ENCODE measurements at places on chromosomes 3 and 15.

GRCh38 chr3:172192830-172193415 lies 153.5 kb downstream of the FNDC3B start:
- DNase-seq: no peak

GRCh38 chr3:13025090-13025489 lies 48.1 kb downstream of the IQSEC1 start:
- peak; percentile 82 for DNase-seq

GRCh38 chr3:75220932-75221331 lies 443.2 kb upstream of the FRG2C start:
- DNase-seq: no peak

DNA sequence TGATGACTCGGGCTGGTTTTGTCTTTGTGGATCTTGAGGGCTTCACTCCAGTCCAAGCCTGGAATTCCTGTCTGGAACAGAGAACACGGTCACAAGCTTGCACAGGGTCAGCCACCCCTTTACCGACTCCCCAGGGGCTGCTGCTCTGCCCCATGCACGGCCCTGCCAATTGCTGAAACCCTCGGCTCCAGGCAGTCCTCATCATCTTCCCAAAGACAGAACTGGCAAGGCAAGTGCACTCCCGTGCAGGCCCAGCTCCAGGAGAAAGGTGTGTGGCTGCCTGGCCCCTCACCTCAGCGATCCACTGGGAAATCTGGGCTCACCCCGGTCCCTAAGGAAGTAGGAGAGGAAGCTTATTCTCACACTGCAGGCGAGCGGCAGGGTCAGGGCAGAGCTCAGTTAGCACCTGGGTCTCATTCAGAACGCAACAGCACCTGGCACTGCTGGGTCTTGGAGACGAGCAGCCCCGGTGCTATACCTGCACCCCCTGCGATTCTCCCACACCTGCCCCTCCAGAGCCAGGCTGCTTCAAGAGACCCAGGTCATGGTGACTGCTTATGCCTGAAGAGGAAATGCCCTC lies 7.2 kb downstream of the MAP6D1 start:
- no peak for DNase-seq

- no peak for DNase-seq
Measured at GRCh38 chr15:50813865-50814264, 48.4 kb upstream of the SPPL2A start.

- peak; percentile 28 for DNase-seq
Measured at GRCh38 chr3:173065543-173065981, 75.5 kb downstream of the SPATA16 start.

DNA sequence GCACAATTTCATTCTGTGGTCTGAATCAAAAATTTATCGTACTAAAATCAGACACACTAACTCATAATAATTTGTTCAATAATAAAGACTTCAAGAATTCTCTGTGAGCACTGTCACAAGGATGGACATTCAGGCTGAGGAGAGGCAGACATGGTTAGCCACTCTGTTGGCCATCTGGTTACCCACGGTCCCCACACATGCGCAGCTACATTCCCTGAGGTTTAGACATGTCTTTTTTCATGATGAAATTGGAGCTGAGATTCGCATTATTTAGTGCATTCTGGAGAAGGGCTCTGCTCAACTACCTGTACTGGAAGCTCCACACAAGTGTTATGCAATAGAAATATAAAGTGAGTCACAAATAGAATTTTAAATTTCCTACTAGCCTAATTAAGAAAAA lies 156.9 kb downstream of the SUCNR1 start:
- no peak for DNase-seq

DNA sequence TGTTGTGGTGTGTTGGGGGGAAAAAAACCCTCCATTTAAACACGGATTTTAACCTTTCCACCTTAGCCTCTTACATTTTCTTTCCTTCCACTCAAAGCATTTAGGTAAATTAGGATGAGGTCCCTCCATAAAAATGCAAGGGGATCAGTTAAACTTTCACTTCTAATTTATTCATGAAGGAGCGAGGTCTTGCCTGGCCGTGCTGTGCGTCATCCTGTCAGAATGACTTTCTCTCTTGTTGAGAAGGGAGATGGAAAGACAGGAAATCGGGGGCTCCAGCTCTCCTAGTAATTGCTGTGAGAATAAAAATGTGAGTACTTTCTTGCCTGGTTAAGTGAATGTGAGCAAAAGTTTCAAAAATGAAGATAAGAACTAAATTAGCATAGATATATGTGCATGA lies 962.3 kb upstream of the NR2F2 start:
- DNase-seq: no peak

DNA sequence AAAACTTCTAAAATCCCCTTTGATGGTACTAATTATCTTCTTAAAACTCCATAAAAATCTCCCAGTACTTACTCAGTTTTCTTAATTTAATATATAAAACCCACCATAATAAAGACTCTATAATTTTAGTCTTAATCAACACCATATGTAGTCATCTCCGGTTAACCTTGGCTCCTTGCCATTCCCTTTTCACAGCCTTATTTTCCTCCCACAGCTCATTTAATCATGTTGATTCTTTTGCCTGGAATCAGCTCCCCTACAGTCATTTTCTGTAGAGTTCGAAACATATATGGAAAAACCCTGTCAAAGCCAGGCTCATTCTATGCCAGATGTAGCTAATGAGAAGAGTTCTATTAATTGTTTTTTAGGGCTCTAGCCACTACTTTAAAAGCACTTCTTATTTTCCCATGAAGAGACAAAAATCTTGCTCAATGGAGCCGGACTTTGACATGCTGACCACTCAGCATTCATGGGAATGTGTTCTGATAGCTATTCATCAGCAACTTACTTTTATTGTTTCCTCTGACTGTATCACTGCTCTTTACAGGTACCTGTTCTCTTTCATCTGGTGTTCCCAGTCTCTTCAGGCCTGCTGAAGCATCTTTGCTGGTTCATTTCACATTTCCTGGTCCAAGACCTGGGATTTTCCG lies 573.4 kb downstream of the NAALADL2 start:
- peak; percentile 13 for DNase-seq

DNA sequence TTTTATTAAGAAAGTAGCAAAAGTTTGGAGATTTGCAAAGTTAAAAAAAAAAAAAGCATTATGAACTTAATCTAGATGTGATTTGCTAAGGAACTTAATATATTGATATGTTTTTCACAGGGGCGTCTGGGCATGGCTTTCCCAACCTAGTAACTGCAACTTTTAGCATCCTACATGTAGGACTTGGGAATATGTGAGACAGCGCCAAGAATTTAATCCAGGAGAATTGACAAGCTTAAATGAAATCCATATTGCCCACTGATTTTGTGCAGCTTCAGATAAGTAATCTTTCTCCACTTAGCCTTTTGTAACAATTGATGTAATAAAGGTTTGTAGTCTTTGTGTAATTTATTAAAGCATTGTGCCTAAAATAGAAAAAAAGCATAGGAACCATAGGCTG lies 982 bp upstream of the GABPB1 start:
- peak; percentile 28 for DNase-seq

DNA sequence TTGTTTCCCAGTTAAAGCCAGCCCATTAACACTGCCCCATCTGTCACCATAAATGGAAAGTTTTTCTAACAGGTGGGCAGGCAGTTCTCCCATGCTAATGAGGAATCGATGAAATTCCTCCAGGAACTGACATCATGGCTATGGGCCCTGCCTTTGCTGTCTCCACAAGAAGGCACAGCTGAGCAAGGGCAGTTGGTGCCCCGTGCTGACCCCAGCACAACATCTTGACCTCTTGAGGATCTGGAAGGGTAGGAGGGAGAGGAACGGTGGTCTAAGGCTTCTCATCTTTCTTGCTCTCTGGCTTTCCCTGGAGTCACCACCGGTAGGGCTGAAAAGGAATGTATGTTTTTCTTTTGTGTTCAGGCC lies 46.7 kb downstream of the CHCHD6 start:
- DNase-seq: no peak

GRCh38 chr3:140078940-140079339 lies 144.0 kb downstream of the CLSTN2 start:
- no peak for DNase-seq

DNA sequence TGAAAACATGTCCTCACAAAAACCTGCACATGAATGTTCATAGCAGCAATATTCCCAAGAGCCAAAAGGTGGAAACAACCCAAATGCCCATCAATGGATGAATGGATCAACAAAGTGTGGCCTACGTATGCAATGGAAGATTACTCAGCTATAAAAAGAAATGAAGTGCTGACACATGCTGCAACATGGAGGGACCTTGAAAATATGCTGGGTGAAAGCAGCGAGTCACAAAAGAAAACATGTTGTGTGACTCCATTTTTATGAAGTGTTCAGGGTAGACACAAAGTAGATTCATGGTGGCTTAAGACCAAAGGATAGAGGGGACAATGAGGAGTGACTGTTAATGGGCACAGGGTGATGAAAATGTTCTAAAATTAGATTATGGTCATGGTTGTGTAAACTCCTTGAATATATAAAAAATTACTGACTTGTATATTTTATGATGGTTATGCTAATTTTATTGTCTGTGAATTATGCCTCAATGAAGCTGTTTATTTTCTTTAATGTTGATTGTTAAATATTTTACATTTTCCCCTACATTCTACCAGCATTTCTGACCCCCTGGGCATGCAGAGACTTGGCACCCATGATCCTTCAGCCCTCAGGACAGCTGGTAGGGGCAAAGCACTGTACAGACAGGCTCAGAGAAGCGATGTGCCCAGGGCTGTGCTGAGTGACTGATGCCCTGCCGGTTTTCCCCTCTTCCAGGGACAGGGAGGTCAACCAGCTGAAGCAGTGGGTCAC lies 37.8 kb downstream of the CFAP100 start:
- peak; percentile 42 for DNase-seq

DNA sequence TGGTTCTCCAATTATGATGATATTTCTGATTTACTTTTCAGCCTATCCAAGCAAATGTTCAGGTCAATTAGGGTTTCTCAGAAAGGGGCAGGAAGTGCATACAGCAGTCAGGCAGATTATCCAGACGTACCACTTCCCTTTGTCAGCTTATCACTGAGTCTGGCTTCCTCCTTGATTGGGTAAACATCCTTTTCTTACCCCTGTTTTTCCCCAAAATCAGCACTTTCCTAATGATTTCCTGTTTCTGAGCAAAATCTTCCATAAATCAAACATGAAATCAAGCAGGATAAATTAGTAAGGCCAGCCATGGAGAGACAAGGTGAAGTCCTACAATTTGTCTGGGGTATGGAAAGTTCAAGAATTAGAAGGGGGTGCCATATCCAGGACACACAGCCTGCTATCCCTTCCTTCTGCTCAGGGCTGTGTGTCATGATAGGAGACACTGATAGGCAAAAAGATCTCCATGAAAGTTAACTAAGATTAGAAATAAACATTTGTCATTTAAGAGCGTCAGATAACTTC lies 29.0 kb downstream of the ADIPOQ start:
- no peak for DNase-seq

- DNase-seq: peak; percentile 71
Measured at GRCh38 chr3:197186887-197187588, 111.4 kb downstream of the DLG1 start.

DNA sequence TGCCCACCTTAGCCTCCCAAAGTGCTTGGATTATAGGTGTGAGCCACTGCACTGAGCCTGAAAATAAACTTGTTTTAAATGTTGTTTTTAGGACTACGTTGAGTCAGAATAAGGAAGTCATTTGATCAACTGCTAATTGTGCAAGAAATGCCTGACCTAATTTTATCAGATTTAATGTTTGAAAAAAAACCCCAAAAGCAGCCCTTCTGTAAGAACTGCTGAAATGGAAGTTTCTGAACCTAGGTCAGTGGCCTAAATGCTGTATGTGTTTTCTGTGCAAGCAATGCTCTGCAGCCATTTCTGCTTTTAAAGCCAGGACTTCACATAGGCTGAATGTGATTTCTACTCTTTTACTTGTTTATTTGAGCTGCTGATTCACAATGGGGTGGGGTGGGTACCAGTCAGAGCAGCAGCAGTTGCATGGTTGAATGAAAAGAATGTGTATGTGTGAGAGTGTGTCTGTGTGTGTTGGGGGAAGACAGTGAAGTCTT lies 6.6 kb downstream of the GPX1 start:
- peak; percentile 81 for DNase-seq

- peak; percentile 69 for DNase-seq
Measured at GRCh38 chr3:133256787-133257483, 142.9 kb upstream of the BFSP2 start.

GRCh38 chr15:83695246-83695645 lies 41.3 kb downstream of the ADAMTSL3 start:
- DNase-seq: no peak

DNA sequence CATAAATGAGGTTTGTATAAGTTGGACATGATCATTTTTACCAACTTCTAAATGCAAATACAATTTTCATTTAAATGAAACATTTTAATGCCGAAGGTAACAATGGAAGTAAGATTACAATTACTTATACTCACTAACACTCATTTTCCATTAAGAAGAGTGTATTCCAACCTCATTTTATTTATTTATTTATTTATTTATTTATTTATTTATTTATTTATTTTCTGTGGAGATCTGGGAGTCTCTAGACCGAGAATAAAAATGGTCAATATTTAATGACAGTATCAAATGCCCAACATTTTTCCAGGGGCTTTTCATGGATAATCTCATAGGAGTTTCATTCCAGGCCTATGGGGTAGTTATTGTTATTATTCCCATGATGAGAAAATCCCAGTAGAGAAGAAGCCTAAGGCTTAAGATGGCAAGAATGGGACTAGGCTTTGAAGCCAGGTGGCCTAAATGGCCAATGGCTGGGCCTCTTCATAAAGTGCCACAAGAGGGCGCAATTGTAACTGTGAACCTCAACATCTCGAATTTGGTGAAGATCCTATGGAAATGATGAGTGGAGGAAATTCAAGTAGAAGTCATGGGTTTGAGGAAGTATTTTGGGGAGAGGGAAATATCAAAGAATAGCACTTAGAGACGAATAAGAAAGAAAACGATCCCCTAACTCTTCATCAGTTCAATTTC lies 21.3 kb downstream of the VGLL3 start:
- DNase-seq: peak; percentile 87

DNA sequence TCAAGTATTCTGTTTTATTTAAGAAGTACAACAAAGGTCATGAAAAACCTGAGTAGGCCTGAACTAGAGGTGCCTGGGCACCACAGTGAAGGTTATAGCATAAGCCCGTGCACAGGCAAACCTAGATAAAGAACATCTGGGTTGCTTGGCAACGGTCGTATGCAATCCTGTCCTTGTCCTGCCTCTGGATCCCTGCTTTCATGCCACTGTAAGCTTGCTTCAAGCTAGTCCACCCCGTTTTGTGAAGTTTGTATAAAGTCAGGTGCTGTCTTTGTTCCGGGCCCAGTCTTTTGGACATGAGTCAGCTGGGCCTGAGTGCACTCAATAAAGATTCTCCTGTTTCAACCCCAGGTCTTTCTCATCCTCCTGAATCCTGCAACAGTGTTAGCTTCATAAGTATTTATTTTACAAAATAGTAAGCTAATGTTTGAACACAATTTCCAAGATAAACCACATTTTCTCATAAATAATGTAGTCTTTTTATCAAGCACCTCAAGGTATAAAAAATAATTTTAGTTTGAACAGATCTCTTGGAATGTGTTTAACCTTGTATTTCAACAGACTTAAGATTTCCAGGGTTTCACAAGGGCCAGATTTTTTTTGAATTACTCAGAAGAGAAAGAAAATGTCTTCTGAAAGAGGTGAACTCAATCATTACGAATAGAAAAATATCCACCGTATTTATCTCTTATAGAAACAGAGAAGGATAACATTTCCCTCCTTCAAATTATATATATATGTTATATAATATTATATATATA lies 14.3 kb upstream of the SLC9C1 start:
- DNase-seq: no peak

Measured in ELR (cell line).